Nucleus accumbens (tissue), 56 donors: ENCODE measurements at places on chromosomes 16 and 17.
A peak's percentile ranks its signal among the peaks of the same experiment; 100 is the strongest.

DNA sequence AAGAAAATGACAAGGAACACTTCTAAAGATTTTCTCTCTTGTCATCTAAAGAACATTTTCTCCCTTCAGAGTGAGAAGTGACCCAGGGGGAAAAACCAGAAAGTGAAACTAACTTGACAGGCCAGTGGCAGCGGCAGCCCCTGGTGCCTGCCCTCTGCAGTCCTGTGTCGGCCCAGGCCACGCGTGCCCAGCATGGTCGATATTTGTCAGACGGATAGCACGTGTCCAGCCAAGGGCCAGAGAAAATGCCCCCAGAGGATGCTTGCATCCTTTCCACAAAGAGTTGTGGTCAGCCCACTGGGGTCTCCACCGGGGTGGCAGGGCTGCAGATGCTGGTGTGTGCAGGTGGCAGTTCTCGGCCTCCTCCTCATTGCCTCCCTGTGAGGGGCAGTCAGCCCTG, 176.6 kb downstream of the RAB11FIP4 start:
- DNase-seq: no peak

- no peak for DNase-seq
These were observed 148.1 kb downstream of the SOCS1 start for GRCh38 chr16:11107780-11108465.

DNA sequence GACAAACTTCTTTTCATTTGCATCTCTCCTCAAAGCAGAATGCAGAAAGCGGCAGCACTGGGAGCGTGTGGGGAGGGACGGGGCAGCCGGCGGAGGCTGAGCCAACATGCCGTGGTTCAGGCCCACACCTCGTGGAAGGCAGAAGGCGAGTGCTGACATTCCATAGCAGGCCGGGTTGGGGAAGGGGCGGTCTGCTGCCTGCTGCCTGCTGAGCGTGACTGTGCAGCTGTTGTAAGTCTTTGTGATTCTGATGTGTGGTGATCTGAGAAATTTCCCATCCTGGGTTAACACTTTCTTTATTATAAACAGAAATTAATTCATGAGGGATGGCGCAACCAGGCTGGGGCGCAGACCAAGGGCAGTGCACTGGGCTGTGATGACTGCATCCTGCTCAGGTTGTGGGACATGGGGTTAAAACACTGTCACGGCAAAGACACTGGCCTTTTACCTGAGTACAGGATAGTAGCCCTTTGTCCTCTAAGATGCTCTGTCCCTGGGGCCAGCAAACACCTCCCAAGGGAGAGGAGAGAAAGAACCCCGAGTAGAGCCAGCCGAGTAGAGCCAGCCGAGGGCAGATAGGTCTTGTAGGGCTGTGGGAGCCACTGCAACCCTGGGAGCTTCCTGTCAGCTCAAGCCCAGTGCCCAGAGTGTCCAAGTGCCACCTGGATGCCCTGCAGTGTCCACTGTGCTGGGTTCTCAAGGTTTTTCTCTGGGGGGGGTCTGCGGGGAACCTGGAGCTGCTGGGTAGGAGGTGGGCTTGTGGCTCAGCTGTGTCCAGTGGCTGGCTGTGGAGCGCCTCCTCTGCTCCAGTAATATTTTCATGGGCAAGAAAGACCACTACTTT, 8.8 kb upstream of the DNASE1 start:
- DNase-seq: no peak

DNA sequence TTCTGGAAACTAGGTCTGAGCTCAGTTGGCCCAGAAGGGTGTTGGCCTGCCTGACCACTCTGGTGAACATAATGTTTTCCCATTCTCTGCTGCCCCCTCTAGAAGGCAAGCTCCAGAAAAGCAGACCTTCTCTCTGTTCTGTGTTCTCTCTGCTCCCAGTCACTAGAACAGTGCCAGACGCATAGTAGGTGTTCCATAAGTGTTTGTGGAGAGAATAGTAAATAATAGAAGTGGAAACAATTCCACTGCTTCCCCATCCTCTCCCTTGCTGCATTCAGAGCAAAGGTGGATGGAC, 32.2 kb upstream of the ETV4 start:
- no peak for DNase-seq

DNA sequence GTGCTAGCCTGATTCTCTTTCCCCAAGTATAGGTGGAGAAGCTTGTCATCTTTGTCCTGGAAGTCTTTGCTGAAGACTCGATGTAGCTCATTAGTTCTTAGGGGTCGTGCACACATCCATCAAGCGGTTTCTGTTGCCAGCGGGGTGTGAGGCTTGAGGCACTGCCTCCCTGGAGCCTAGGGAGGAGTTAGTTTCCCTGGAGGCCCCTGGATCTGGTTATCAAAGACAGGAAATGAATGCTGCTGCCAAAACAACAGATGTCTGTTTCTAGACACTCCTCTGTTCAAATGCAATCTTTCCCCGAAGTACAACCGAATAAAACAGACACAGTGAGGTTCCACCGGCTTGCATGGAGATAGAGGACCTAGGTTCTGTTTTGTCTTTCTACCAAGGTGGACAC, 17.5 kb downstream of the HS3ST4 start:
- no peak for DNase-seq

GRCh38 chr17:18184143-18185031, 759 bp downstream of the ALKBH5 start:
- DNase-seq: peak; percentile 31

DNA sequence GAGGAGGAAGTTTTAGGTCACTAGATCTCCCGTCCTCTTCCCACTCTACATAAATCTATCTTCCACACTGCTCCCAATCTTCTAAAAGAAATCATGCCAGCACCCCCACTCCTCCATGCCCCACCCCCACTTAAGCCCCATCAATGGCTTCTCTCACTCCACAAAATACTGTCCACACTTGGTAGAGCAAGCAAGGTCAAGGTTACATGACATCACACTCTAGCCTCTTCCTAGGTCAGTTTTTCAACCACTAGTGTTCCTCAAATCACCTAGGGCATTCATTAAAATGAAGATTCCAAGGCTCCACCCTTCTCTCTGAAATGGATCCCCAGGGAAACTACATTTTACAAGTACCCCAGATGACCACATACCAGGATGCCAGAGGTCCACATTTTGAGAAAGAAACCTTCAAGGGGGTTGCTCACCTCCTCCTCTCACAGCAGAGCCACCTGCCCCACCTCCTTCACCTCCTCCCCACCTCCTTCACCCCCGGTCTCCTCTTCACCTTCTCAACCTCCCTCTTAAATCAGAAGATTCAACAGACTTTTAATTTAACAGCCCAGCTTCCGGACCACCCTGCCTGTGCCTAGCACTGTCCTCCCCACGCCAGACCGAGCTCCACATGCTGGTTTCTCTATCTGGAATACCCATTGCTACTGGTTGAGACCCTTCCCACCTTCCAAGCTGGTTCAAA, 3.2 kb downstream of the AMFR start:
- no peak for DNase-seq

- DNase-seq: no peak
These were observed 7.4 kb upstream of the FN3KRP start for GRCh38 chr17:82709024-82709675.

GRCh38 chr17:57294629-57295501, 38.5 kb downstream of the MSI2 start:
- no peak for DNase-seq

- no peak for DNase-seq
These were observed 14.8 kb upstream of the ADCY7 start for GRCh38 chr16:50251375-50252081.

GRCh38 chr17:57035971-57036481, 49.0 kb upstream of the AKAP1 start:
- DNase-seq: no peak

- DNase-seq: no peak
These were observed 136.0 kb downstream of the ANKFN1 start for GRCh38 chr17:56289321-56289720.

DNA sequence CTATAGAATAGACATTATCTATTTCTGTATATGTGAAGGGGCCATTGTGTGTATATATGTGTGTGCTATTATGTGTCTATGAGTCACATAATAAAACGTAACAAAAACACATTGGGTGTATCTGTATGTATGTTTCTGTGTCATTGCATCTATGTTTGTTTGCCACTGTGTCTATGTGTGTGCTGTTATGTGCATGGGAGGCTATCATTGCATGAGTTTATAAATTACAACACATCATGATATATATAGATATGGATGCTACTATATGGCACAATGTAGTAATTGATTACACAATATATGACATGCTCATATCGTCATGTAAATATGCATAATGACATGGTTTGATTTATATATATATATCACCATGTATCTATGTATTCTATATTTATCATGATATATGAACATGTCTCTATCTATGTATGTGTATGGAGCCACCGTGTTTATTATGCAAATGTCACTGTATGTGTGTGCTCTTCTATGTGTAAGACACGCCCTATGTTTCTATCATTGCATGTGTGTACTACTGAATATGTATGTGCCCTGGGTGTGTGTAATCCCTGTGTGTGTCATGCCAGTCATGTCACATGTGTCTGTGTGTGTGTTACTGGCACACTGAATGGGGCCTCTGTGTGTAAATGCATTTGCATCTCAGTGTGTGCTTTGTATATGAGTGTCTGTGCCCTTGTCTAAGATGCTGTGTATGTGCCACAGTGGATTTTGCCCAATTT, 1.4 kb upstream of the TSPOAP1 start:
- DNase-seq: no peak

DNA sequence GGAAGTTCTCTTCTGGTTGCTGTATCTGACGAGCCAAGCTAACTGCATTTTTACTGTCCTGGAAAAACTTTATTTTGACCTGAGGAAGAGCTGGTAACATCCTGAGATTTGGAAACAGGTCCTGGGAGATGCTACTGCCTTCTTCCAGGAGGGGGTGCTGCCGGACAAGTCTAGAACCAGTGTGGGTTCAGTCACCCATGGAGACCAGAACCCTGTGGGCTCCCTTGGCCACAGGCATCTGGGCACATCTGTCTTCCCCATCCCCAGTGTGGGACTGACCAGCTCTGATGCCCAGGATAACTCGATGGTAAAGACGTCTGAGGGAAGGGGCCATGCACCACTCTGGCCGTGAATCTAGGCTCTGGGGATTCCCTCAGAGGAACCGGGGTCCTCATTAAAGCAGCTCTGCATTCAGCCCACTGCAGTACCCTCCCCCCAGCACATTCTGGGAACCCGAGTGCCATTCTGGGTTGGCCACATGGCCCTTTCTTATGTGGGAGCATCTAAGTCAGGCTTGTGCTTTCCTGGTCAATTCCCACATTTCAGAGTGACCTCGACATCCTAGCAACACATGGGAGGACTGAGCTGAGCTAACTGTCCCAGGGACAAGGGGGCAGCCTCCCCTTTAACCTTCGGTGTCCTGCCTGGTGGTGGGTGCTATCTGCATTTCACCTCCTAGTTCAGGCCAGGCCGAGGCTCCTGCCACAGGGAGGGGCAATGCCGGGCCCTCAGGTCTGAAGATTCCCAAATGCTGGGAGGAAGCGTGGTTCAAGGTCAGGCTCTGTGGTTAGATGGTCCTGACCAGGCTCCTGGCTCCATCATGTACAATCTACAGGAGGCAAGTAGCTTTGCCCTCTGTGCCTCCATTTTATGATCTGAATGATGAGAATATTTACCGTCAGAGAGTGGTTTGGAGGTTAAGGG, 6.4 kb downstream of the C16orf86 start:
- DNase-seq: peak; percentile 17

DNA sequence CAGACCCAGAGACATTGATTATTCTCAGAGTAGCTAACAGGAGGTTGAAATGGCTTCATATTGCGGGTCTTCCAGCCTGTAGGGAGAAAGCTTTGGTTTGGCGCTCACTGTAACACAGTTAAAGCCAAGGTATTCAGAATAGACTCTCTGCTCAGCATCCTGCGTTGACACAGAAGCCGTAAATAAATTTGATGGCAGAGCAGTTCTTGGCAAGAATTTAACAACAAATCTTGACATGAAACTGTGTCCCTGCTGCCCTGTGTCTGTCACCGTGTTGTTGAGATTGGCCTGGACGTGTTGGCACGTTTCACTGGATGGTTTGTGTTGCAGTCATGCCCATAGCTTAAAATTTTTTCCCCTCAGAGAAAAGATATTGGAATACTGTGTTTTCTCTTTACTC, 359.6 kb downstream of the SNX29 start:
- DNase-seq: no peak

DNA sequence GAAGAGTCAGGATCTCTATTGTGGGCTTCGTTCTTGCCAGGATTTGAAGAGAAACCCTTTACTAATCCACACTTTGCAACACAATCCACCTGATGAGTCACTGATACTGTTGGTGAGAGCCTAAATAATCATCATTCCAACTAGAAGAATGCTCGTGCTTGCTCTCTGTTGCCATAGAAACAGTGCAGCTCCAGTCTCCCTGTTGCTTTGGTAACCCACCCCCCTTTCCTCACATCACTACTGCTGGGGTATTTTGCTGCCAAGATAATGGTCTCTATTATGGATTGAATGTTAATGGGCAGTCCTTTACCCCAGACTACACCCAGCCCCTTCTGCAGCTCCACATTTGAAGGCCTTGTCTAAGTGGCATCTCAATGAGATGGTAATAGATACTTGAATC, 190.4 kb downstream of the ABCC12 start:
- DNase-seq: peak; percentile 20

DNA sequence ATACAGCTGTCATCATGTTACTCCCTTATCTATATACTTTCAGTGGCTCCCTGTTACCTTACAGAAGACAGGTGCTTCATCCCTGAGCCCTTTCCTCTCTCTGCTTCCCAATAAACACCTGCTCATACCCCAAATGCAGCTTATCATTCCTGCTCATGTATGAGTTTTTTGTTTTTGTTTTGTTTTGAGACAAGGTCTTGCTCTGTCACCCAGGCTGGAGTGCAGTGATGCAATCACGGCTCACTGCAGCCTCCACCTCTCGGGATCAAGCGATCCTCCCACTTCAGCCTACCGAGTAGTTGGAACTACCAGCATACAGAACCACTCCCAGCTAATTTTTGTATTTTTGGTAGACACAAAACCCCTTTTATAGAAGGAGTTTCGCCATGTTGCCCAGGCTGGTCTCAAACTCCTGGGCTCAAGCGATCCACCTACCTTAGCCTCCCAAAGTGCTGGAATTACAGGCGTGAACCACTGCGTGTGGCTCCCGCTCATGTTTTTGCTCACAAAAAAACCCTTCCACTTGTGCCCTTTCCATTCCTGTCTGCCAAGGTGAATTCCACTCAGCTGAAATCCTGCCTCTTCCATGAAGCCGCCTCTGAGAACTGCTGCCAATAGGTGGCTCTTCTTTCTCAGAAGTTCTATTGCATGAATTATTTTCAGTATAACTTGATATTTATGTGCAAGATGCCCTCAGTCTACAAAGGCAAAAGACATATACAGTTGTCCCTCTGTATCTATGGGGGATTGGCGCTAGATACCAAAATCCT, 7.9 kb upstream of the RNF157 start:
- no peak for DNase-seq

DNA sequence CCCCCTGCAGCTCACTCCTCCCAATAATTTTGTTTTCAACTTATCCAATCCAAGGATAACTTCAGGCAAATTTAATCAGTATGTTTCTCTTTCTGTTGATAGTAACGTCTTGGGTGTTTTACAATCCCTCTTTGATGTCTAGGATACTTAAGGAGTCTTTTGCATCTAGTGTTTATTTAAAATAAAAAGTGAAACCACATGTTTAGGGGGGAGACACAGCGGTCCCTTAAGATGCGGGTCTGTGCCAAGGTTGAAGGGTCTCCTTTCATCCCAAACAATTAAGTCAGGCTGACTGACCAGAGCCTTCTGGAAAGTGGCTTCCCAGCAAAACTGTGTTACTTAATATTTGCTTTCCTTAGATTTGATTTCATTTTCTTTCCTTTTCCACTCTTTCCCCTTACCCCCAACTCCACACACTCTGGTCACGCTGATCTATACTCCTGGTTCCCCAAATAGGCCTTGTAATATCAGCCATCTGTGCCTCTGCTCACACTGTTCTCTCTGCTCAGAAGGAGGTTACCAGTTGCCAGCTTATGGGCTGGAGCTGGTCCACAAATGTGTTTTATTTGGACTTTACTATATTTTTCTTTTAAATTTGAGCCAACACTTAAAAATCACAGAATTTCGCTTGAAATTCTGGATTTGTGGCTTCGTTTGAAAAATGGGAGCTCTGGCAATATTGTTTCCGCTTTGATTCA, 11.2 kb downstream of the ANKS4B start:
- no peak for DNase-seq
